ENCODE measurements at places on chromosomes 12 and 14.

DNA sequence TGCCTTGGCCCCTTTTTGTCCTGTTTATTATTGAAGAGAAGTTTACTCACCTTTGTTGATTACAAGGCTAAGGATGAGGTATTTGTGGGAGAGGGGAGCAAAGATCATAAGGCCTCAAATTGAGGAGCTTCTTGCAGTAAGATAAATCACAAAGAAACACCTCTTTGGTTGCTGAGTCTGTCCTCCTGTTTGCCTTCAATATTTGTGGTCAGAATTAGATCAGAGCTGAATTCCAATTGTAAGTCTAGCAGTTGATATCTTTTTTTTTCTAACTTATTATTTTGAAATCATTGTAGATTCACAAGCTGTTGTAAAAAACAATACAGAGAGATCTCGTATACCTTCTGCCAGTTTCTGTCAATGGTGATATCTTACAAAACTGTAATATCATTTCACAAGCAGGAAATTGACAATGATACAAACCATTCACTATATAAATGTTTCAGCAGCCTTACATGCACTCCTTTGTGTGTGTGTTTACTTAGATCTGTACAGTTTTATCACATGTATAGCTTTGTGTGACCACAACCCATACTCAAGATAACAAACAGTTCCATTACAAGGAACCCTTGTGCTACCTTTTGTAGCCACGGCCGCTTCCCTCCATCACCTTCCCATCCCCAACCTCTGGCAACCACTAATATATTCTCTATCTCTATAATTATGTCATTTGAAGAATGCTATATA lies 97.4 kb downstream of the KICS2 start:
- no peak for DNase-seq

DNA sequence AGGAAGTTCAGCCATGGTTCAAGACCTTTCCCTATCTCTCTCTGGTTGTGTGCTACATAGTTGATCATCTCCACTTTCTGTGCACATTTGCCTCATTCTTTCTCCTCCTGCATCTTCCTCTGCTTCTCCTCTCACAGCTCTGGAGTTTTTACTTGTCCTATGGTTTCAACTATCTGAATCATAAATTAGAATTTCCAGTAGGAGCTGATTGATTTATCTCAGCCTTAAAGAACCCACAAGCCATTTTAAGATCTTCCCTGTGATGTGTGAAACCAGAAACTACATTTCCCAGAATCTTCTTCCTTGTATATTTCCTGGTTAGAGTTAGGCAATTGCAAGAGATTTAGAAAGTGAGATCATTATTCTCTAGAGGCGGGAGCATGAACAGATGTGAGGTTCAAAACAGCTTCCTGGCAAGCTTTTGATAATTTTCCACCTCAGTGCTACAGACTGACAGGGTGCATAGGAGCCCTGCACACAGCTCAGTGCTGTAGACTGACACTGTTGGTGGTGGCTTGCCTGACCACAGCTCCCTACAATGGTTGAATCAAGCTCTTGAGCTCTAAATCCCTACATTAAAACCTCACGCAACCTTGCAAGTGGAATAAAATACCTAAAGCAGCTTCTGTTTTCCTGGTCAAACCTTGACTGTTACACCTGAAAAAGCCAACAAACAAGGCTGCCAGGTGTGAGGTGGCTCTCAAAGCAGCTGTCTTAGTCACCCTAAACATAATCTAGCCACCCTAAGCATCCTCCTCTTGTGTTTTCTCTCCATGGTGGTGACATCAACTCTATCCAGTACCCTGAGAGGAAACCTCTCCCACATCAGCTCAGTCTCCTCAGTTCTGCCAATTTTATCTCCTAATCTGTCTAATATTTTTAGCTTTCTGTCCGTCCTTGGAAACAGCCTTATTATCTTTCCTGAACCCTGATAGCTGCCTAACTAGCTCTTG lies 21.5 kb upstream of the IFNG start:
- no peak for DNase-seq

DNA sequence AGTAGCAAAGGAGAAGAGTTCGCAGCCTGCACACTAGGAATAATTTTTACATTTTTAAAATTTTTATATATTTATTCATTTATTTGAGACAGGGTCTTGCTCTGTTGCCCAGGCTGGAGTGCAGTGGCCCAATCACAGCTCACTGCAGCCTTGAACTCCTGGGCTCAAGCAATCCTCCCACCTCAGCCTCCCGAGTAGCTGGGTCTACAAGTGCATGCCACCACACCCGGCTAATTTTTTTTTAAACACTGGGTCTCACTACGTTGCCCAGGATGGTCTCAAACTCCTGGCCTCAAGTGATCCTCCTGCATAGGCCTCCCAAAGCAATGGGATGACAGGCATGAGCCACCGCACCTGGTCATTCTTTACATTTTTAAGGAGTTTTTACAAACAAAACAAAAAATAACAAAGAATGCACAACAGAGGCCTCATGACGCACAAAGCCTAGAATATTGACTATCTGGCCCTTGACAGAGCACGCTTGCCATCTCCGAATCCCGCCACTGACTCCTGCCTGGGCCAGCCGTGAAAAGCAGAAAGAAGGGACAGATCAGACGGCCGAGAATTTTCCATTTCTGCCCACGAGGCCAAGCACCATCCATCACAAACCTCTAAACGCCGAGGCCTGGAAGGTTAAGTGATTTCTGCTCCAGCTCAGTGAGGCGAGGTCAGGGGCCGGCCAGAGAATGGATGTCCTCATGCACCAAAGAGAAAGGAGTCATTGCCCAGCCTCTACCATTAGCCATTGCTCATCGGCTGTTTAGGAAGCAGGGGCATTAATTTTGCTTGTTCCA lies 120.0 kb downstream of the SCARB1 start:
- DNase-seq, result no peak

- DNase-seq, result no peak
Observed at GRCh38 chr12:102603021-102603420, 122.7 kb upstream of the IGF1 start.

GRCh38 chr12:71469258-71469750 lies 29.7 kb downstream of the LGR5 start:
- no peak for DNase-seq

DNA sequence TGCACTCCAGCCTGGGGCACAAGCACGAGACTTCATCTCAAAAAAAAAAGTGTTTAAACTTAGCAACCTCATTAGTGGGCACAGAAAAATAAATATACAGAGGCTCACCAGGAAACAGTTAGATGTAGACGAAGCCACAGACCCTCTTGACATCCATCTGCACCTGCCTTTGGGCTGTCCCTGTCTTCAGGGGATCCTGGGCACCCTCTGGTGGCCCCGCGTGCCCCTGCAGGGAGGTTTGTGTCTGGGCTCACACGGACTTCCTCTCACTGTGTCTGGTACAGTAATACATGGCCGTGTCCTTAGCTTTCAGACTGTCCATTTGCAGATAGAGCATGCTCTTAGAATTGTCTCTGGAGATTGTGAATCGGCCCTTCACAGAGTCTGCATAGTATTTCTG lies 916.5 kb downstream of the TMEM121 start:
- no peak for DNase-seq

- DNase-seq, result no peak
Observed at GRCh38 chr12:101747697-101748096, 8.4 kb upstream of the SYCP3 start.

DNA sequence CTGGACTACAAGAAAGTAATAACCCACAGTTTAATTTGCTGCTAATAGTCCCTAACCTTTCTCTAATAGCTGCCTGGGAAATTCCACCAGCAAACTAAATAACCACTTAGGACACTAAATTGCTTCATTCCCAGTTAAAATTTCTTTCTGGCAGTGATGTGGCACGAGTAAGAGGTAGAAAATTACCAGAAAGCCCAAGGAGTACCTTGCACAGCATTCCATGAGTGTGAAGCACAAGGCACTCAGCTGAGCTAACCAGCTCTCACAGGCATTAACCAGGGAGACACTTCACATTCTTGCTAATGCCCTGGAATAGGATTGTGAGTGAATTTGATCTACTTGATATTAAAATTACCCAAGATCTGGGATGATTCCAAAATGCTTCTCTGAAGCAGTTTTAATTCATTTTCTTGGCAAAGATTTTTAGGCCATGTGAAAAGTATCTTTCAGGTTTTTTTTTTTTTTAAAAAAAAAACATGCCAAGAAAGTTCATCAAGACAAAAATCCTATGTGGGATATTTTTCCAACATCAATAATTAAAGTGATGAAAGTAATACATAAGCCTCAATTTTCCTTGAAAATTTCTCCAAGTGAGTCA lies 29.5 kb downstream of the TSPAN8 start:
- no peak for DNase-seq

DNA sequence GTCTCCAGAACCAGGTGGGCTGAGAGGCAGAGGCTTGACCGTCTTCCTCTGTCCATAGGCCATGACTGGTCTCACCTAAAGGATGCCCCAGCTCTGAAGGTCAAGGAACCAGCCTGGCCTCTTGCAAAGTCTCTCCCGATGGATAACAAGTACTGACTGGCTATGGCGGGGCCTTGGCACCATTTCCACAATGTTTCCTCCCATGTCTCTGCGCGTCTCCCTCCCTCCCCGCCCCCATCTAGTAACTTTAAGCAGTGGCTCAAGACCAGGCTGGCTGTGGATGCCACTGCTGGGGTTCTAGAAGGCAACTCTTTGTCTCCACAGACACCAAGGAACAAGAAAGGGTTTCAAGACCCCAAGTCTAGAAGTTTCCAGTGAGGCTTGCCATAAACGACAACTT lies 275.5 kb downstream of the DPF3 start:
- DNase-seq, result no peak

GRCh38 chr12:97148941-97149559 lies 242.0 kb downstream of the NEDD1 start:
- peak; percentile 56 for DNase-seq

DNA sequence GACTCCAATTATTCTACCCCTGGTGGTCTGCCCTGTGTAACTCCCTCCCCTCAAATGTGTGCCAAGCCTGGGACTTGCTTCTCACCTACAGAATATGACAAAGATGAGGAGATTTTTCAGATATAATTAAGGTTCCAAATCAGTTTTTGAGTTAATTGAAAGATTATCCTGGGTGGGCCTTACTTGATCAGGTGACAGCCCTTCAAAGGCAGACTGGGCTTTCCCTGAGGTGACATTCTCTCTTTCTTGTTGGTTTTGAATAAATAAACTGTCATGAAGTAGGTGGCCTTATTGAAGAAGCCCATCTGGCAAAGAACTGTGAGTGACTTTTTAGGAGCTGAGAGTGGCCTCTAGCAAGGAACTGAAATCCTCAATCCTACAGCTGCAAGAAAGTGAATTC lies 106.0 kb downstream of the BRMS1L start:
- DNase-seq, result no peak

GRCh38 chr12:16198884-16199283 lies 78.6 kb downstream of the SLC15A5 start:
- no peak for DNase-seq

- no peak for DNase-seq
Observed at GRCh38 chr12:105464406-105464805, 133.9 kb downstream of the C12orf75 start.

DNA sequence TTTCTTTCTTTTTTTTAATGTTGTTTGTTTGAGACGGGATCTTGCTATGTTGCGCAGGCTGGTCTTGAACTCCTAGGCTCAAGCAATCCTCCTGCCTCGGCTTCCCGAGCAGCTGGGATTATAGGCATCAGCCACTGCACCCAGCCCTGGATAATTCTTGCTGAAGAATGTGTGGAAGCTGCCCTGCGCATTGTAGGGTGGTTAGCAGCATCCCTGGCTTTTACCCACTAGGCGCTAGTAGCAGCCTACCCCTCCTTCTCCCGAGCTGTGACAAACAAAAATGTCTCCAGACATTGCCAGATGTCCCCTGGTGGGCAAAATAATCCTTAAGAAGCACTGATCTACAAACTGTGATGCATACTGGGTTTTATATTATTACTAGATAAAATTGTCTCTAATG lies 6.6 kb downstream of the DCAF4 start:
- no peak for DNase-seq

GRCh38 chr14:36604757-36605505 lies 22.5 kb upstream of the NKX2-8 start:
- DNase-seq, result no peak

GRCh38 chr14:26935733-26936132 lies 337.9 kb upstream of the NOVA1 start:
- DNase-seq, result no peak

DNA sequence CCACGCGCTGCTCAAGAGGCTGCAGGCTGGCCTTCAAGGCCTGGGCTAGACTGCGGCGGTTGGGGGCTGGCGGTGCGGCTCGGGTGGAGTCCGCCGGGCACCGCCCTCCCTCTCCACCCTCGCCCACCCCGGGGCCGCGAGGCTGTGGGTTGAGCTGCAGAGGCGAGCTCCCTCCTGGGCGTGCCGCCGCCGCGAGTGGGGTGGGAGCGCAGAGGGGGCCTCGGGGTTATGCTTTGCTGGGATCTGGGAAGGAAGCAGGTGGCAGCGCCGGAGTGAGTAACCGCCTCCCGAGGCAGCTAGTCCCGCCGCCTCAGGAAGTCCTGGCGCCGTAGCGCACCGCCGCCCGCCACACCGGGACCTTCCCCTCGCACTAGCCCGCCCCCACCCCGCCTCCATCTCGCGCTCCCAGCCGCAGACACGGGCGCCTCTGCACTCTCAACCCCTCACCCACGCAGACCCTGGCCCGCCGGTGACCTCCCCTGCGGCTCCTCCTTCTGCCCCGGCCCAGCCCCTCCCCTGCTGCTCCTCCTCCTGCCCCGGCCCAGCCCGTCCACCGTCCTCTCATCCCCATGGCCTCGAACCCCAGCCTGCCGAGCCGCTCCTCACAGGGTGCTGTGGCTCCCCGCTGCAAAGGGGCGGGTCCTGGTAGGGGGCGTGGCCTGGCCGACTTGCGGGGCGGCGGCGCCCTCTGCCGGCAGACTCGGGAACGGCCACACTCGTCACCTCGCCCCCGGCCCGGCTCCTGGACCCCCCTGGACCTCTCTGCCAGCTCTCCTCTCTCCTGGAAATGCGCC lies 16.6 kb downstream of the TAMALIN start:
- DNase-seq, result peak; percentile 88

DNA sequence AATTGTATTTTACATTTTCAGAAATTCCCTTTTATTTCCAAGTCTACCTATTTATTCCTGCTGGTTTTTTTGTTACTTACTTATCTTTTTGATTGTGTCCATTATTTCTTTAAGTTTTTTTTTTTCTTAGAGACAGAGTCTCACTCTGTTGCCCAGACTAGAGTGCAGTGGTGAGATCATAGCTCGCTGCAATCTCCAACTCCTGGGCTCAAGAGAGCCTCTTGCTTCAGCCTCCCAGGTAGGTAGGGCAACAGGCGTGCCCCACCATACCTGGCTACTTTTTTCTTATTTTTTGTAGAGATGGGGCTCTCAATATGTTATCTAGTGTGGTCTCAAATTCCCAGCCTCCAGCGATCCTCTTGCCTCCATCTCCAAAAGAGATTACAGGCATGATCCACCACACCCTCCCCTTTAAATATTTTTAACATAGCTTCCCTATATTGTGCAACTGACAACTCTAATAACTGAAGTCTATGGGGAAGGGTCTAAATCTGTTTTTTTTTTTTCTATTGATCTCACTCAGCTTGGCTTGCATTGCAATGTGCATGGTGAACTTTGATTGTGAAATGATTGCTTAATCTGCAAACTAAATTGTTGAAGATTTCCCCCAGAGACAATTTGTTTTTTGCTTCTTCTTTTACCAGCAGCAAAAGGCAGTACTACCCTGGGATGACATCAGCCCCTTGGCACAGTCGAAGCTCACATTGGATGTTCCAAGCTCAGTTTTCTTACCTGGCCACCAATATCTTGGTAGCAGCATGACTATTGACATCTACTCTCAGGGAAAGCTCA lies 25.7 kb upstream of the COCH start:
- no peak for DNase-seq

GRCh38 chr14:29955087-29955486 lies 27.4 kb upstream of the PRKD1 start:
- DNase-seq, result no peak

All from dorsolateral prefrontal cortex (tissue), 122 donors.